Endothelial cell (in vitro differentiated cells): ENCODE measurements at places on chromosomes 12 and 14.

DNA sequence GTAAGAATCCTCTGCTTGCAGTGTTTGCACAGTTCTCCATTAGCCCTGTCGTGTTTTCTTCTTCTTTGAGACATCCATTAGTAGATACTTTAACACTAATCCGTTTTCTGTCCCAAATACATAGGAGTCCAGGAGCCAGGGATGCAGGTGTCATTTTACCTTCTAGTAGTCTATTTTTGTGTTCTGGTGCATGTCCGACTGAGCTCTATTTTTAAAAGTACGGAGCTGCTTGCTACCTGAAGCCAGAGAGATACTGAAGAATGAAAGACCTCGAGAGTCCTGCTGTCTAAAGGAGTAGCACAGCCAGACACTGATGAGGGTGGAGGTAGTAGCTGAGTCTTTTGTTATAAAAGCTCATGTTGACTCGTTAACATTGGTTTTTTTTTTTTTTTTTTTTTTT is 31.7 kb downstream of the PDE3A start:
- no peak for DNase-seq

DNA sequence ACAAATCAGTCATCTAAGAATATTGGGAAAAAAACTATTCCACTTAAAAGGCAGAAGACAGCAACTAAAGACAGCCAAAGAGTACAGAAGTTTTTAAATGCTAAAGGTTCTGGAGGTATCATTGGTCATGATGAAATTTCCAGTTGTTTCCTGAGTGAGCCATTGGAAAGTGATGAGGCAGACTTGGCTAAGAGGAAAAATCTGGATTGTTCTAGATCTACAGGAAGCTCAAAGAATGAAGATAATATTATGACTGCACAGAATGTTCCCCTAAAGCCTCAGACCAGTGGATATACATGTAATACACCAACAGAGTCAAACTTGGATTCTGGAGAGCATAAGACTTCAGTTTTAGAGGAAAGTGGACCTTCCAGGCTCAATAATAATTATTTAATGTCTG is 22.8 kb downstream of the GALNT4 start:
- DNase-seq: no peak

DNA sequence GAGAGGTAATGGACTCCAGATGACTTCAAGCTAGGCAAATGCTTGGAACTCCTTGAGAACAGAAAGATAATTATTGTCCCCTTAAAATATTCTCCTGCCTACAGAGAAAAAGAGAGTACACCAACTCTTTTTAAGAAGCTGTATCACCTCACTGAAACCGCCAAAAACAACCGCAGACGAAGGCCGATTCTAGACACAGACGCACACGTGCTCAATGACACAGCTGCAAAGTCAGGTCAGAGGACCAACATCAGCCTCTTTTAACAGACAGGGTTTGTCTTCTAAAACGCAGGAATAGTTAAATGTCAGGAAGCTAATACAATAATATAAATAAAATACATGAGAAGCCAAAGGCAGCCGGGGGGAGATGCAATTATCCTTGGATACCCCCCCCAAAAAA is 19.0 kb downstream of the SLC15A4 start:
- no peak for DNase-seq

- no peak for DNase-seq
These were observed 70.2 kb upstream of the SLC38A2 start for GRCh38 chr12:46442738-46443137.

DNA sequence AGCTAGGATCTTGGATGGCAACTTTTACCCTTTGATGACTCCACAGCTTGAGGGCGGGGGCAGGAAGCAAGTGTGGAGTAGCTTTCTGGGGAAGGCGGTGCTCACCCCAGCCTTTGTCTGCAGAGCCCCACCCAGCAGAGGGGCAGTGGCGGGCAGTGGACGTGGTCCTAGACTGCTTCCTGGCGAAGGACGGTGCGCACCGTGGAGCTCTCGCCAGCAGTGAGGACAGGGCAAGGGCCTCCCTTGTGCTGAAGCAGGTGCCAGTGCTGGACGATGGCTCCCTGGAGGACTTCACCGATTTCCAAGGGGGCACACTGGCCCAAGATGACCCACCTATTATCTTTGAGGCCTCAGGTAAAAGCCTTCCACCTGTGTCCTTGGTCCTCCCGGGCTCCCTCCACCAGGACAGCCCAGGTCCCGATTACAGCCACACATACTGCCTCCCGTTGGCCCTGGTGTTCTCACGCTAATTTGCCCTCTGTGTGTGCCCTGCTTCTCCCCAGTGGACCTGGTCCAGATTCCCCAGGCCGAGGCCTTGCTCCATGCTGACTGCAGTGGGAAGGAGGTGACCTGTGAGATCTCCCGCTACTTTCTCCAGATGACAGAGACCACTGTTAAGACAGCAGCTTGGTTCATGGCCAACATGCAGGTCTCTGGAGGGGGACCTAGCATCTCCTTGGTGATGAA is 1.2 kb downstream of the TAPBPL start:
- DNase-seq: no peak

DNA sequence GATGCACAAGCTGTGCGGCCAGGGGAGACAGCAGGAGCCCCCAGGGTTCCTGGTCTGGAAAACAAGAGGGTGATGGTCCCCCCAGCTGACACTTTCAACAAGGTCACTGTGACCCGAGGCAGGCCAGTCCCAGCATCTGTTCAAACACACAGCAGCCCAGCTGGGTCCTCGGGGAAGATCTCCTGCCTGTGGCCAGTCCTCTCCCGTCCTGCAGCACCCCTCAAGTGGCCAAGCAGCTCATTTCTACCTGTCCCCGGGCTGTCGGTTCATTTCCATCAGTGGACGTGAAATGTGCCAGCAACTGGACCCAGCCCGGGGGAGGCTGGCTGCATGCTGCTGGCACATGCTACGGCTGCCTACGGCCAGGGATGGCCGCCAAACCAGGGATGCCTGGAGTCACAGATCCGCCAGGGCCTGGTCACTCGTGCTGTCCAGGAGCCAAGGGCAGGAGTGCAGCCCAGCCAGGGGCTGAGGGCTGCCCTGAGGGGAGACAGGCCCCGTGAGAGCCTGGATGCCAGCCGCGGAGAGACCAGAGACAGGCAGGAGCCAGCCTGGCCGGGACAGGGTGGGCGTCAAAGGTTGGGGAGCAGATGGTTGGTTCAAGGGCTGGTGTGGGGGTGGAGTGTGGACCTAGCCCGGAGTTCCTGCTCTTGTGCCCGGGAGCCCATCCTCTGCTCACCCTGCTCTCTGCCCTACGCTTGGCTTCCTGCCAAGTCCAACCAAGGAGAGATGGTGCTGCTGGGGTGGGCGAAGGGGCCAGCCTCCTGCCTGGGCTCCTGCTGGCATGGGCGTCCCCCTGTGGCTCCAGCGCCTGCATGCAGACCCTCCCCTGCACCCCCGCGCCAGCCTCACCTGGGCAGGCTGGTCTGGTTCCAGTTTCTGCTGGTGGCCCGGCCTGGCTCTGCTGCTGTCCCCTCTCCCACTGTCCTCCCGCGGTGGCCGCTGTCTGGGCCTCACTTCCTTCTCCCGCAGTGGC is 143.8 kb downstream of the ADGRD1 start:
- no peak for DNase-seq

- peak; percentile 6 for DNase-seq
These were observed 547 bp upstream of the PYGL start for GRCh38 chr14:50944647-50945413.

- DNase-seq: no peak
These were observed 117.5 kb downstream of the ANO2 start for GRCh38 chr12:5827591-5827990.

GRCh38 chr12:103997286-103997900 is 31.7 kb downstream of the TDG start:
- DNase-seq: no peak

DNA sequence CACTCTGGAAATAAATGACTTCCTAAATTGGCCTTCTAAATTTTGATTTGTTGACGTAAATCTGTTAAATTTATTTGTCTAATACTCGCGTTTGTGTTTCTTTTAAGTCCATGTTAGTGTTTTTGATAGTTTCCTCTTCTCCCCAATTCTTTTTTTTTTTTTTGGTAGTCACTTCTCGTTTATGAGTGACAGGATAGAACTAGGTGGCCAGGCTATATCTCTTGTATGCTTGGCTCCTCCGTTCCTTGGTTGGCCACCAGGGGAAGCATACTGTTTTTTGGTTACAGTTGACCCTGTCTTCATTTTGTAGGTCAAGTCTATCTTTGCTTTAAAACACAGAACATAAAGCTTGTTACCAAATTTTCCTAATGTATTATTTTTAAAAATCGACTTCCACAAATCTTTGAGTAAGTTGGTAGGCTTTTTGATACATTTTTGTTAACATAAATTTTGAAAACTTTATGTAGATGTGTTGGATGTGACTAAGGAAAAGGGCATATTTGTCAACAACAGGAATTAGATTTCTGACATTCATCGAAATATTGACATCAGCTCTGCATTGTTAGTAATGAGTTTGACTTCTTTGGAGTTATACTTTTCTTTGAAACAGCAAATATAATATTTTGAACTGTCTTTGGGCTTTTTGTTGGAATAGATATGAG is 2.2 kb downstream of the RCOR1 start:
- peak; percentile 66 for DNase-seq

DNA sequence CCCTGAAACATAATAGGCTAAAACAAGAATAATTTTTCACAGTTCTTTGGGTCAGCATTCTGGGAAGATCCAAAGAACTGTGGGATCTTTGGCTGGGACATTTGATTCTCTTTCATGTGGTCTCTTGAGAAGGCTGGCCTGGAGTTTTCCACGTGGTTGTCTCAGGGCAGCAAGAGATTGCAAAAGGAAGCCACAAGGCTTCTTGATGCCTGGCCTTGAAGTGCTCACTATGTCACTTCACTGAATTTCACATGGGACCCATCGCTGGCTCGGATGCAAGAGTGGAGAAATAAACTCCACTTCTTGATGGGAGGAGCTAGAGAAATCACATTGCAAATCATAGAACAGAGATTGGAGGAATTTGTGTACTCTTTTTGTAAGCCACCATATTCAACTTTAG is 343.4 kb downstream of the MED13L start:
- no peak for DNase-seq

- no peak for DNase-seq
These were observed 36.8 kb downstream of the DEGS2 start for GRCh38 chr14:100122481-100123223.

DNA sequence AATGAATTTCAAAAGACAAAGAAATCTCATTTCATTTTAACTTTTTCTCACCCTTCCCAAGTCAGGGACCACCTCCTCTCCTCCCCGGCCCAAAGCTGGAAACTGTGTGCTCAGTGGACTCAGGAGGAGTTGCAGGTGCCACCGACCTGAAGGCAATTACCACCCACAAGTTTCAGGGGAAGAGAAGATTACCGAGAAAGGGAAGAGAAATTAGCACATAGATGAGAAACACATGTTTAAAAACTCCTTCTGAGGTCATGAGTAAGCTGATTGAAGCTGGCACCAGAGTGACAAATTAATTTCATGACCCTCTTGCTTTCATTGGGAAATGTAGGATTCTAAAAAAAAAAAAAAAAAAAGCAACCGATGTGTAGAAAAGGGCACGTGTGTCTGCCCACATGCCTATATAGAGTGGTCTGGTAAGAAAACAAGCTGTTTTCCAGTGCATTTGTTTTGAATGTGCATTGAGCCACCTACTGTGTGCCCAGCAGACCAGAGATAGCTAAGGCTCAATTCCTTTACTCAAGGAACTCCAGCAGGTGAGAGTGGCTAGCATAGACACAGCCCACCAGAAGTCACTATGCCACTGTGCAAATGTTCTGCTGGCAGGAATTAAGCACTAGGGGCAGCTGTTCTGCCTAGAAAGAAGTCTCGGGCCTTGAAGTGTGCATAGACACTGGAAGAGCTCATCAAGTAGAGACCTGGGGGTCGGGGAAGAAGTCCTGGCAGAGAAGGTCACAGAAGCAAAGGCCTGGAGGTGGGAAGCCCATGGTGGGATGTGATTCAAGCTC is 30.5 kb downstream of the DPF3 start:
- no peak for DNase-seq

DNA sequence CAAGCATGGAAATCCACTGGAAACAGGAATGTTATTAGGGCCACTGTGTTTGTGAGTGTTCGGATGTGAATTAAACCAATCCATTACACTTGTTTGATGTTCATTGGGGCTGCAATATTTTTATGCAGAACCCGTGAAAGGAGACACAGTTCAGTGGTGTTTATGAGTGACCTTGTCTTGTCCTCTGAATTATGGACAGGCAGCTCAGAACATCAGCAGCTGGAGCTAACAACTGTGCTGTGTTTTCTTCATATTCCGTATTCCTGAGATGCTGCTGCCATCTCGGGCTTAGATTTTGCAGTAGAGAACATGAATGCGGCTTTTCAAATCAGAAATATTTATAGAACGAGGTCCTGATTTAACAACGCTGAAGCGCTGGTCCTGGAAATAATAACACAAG is 20.3 kb upstream of the CACNA1C start:
- no peak for DNase-seq

DNA sequence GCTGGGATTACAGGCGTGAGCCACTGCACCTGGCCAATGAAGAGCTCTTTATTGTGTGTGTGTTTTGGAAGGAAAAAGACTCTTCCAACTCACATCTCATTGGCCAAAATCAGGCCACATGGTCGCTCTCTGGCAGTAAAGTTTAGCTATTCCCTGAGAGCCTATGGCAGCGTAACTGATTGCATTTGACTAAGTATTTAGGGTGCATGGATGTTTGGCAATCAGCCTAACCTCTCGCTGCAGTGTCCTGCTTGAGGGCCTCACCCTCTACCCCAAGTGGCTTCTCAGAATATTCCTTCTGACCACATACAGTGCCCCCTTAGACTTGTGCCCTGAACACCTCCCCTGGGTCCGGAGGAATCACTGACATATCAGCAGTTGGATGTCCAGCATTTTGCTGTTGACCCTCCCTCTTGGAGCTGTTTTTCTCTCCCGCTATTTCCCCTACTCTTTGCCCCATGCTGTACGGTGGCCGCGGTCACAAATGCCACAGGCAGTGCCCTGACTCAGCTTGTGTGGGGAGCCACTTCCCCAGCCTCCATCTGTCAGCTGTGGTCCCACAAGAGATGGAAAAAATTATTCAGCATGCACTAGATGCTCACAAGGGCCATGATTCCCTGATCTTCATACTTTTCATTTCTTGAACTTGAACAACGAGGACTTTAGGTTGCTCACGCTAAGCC is 9.5 kb downstream of the PHETA1 start:
- DNase-seq: no peak

GRCh38 chr12:86735072-86735471 is 478.9 kb upstream of the MGAT4C start:
- DNase-seq: no peak
